Activated CD8-positive, alpha-beta T cell treated with anti-CD3 and anti-CD28 coated beads for 36 hours (primary cell): ENCODE measurements at places on chromosomes 6 and 20. TPM values are rescaled to one million over a fixed set of nuclear protein-coding genes. Genes with fewer than 3 reads are reported as not detected.

DNA sequence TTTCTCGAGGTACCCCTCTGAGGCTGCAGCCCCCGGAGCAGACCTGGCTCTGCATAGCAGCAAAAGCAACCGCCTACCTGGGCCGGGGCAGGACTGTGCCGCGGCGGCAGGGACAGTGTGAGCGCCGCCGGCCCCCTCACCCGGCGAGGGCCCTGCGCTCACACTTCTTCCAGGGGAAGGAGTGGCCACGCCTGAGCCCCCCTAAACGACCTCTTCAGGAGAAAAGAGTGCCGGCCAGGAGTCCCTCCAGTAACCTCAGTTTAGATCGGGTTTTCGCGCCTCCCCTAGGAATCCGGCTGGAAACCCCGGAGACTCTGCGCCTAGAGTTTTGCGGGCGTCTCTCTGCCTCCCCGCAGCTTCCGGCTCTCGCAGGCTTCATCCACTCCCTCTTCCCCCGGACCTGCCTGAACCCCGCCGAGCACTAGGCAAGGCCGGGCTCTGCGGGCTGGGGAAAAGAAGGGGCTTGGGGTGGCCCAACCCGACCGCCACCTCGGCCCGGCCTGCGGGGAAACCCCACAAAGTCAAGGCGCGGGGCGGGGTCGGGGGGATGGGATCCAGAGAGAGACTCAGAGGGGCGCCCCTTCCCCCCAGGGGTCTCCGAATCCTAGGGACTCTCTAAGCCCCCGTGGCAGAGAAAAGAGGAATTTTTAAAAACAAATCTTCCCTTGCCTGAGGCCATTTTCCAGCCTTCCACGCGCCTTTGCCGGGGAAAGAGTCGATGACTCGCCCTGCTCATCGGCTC lies 558 bp downstream of the LINC00237 start:
- peak; percentile 25 for DNase-seq

The TINAG gene
- not detected for total RNA-seq

GRCh38 chr20:58650181-58650775 lies 805 bp upstream of the STX16 start:
- peak; percentile 52 for DNase-seq

DNA sequence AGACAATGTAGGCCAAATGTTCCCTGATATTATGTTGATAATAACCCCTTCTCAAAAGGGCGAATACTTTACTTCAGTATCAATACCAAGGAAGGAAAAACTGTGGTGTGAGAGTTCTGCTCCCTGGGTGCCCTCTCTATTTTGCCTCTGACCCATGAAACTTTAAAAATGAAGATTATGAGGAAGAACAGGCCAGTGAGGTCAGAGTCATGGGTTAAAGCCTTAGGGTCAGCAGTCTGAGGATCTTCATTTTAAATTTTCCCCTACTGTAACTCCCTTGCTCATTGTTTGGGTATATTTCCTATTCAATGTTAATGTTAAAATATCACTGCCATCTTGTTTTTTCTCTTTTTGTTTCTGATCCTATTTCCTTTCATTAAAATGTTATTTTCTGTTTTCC lies 47.9 kb downstream of the PRKN start:
- no peak for DNase-seq

The ADGRF4 gene
- not detected for total RNA-seq

The ABHD16B gene
- not detected for total RNA-seq

- DNase-seq, result no peak
Measured at GRCh38 chr20:38146628-38147027, 18.4 kb downstream of the TGM2 start.

- no peak for DNase-seq
Measured at GRCh38 chr6:118735320-118735719, 83.9 kb upstream of the CEP85L start.

- DNase-seq, result no peak
Measured at GRCh38 chr6:136742125-136742524, 50.2 kb downstream of the MAP3K5 start.

The OARD1 gene
- 48.4 TPM for total RNA-seq

DNA sequence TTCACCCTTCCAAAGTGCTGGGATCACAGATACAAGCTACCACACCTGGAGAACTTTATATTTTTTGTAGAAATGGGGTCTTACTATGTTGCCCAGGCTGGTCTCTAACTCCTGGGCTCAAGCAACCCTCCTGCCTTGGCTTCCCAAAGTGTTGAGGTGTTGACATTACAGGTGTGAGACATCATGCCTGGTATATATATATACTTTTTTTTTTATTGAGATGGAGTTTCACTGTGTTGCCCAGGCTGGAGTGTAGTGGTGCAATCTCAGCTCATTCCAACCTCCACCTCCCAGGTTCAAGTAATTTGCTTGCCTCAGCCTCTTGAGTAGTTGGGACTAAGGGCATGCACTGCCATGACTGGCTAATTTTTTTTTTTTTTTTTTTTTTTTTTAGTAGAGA lies 5.4 kb downstream of the FKBP5 start:
- DNase-seq, result no peak

- no peak for DNase-seq
Measured at GRCh38 chr6:7668936-7669335, 57.0 kb upstream of the BMP6 start.

The C6orf141 gene
- 0.43 TPM for total RNA-seq

DNA sequence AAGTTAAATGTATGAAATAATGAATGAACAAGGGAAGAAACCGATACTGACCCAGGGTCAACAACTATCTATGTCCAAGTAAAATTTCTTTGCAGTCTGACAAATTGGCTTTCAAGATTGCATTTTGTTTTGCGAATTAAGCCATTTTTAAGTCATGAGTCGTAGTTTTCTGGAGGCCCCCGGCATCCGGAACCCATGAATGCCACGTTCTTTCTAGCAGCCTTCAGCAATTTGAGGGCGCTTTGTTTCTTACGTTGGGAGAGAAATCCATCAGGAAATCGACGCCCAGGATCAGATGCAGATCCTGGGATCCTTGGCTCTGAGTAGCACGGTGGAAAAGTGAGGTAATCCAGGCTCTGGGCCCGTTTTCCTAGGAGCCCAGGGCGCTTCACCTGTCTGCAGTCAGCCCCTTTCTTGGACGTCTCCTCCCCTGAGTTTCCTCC lies 309 bp upstream of the ABRACL start:
- DNase-seq, result no peak

DNA sequence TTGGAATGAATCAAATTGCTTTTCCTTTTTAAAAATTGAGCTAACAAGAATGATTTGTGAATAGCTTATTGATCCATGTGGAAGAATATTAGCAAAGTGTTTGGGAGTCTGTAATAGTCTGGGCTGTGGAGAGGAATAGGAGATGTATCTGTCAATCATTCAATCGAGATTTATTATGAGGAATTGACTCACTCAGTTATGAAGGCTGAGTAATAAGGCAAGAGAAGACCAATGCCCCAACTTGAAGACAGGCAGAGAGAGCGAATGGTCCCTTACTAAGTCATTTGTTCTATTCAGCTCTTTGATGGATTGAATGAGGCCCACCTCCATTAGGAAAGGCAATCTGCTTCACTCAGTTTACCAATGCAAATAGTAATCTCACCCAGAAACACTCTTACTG lies 403.0 kb downstream of the CD83 start:
- DNase-seq, result no peak

- DNase-seq, result no peak
Measured at GRCh38 chr6:51118792-51119191, 300.1 kb downstream of the TFAP2B start.

- no peak for DNase-seq
Measured at GRCh38 chr6:105608711-105609374, 206.0 kb upstream of the PREP start.

- no peak for DNase-seq
Measured at GRCh38 chr6:5946701-5947100, 60.0 kb downstream of the NRN1 start.
